ENCODE measurements at places on chromosomes 6 and 20. TPM values are rescaled to one million over a fixed set of nuclear protein-coding genes. Genes with fewer than 3 reads are reported as not detected.

PET117 gene
- 20.3 TPM for total RNA-seq

APOBEC2 gene
- total RNA-seq, result not detected

CCDC170 gene
- 0.07 TPM for total RNA-seq

GPLD1 gene
- 0.45 TPM for total RNA-seq

ENPP5 gene
- not detected for total RNA-seq

TPBG gene
- total RNA-seq, result 30.0 TPM

LINC00237 gene
- total RNA-seq, result not detected

THBD gene
- total RNA-seq, result 110 TPM

DSP gene
- total RNA-seq, result 40.4 TPM

SLC35D3 gene
- total RNA-seq, result 0.07 TPM

ERVFRD-1 gene
- total RNA-seq, result not detected

TULP1 gene
- not detected for total RNA-seq

KAT14 gene
- total RNA-seq, result 11.3 TPM

PLEKHG1 gene
- 0.71 TPM for total RNA-seq

CDSN gene
- total RNA-seq, result 0.06 TPM

BPI gene
- total RNA-seq, result not detected

UBR2 gene
- total RNA-seq, result 7.4 TPM

PRRC2A gene
- 83.0 TPM for total RNA-seq

TCF15 gene
- not detected for total RNA-seq

CST4 gene
- not detected for total RNA-seq

SCRT2 gene
- 0.04 TPM for total RNA-seq

PGC gene
- total RNA-seq, result 0.14 TPM
